ENCODE measurements at places on chromosomes 7 and 10.

- DNase-seq: no peak
Observed at GRCh38 chr7:27048438-27048837, 47.4 kb downstream of the HOXA1 start.

GRCh38 chr7:2798669-2799068 is 45.4 kb downstream of the GNA12 start:
- DNase-seq: no peak

DNA sequence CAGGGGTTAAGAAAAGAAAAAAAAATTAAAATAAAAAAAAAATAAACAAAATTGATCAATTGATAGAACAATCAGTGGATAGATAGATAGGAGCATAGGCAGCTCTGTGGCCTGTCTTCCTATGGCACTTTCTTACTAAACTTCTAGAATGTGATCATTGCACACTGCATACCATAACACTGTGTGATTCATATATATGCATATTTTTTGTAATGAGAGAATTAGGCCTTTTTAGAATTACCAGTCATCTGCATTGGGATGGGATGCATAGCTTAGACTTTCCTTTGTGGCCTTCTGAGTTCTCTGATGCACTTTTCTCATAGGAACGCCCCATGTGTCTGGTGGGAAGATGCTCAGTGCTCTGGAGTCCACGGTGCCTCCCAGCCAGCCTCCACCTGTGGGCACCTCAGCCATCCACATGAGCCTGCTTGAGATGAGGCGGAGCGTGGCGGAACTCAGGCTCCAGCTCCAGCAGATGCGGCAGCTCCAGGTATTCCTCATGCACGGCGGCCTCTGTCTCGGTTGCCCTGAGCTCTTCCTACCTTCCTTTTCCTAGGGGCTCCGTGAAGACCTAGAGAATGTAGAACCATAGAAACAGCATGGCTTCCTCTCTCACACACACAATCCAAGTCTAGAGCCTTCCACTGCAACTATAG is 222.5 kb downstream of the ARHGAP21 start:
- peak; percentile 59 for DNase-seq

- no peak for DNase-seq
Observed at GRCh38 chr10:129043691-129044090, 423.4 kb upstream of the MGMT start.

DNA sequence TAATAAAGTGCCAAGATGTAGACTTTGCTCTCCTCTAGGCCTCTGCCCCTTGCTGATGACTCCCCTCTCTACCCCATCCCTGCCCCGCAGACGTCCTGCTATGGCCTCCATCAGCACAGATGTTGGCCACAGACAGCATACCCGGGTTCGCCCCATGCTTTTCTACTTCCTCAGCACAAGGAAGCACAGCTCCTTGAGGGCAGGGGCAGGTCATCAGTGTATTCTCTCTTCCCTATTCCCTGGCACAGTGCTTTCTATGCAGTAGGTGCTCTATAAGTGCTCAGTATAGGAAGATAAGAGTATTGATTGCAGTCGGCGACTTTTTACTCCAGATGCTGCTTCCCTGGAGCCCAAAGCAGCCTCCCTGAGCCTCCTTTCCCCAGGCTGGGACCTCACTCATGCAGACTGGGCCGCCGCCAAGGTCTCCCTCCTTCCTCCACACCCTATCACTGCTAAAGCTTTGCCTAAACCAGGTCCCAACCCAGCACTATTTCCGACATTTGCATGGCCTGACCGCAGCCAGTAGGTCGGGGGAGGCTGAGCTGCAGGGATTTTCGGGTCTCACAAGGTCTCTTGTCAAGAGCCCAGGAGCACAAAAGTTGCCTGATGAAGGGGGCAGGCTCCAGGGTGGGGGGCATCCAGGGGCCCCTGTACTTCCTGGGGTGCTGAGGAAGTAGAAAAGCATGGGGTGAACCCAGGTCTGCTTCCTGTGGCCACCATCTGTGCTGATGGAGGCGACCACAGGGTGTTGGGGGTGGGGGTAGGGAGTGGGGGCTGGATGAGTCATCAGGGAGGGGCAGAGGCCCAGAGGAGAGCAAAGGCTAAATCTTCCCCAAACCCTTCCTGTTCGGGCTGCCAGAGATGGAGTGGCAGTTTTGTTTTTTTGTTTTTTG is 8.0 kb downstream of the CALHM3 start:
- DNase-seq: peak; percentile 30

DNA sequence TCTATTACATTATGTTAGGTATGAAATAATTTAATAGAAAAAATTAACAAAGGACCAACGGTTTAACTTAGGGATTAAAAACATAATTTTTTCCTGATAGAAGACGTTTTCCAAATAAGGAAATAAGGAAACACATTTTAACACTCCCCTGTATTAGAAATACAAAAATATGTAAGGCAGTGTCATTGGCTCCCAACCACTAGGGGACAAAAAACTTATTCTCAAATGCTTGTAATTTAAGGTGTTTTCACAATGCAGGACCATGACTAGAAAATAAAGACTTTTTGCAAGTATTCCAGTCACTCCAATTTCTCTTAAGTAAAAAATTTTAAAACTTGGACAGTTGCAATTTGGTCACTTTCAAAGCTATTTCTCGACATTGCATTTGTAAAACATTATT is 98.8 kb upstream of the ODAD2 start:
- DNase-seq: no peak

- peak; percentile 62 for DNase-seq
Observed at GRCh38 chr10:128854963-128855362, 612.1 kb upstream of the MGMT start.

DNA sequence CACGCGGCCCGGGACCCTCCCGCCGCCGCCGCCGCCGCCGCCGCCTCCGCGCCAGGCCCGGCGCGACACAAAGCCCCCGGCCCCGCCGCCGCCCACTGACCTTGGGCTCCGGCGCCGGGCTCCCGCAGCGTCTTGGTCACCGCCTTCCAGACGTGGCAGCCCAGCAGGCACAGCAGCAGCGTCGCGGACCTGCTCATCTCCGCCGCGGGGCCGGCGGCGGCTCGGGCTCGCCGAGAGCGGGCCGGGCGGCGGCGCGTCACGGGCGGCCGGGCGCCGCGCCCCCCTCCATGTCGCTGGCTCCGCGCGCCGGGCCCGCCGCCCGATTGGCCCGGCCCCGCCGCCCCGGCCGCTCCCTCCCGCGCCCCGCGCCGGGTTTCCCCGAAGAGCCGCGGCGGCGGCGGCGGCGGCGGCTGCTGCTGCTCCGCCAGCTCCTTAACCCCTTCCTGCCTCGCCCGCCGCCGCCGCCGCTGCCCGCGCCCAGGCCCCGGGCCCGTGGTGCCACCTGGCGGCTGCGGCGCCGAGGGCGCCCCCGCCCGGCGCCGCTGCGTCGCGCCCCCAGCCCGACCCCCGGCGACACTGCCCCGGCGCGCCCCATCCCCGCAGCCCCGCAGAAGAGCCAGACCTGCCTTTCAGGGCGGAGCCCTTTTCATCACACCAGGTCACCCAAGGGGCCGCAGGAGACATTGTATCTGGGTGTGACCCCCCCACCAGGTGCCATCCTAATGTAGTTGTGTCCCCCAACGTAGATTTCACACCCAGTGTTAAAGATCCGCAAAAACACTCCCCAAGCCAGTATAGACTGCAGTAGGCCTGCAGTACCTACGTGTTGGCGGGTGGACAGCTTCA is at the start of gene FAM171A1:
Gene FAM171A1, minus strand, starts transcription at position 434 of the 846 bp plus-strand sequence. Its CDS starts 237 bp downstream, at position 197.
- peak; percentile 69 for DNase-seq

DNA sequence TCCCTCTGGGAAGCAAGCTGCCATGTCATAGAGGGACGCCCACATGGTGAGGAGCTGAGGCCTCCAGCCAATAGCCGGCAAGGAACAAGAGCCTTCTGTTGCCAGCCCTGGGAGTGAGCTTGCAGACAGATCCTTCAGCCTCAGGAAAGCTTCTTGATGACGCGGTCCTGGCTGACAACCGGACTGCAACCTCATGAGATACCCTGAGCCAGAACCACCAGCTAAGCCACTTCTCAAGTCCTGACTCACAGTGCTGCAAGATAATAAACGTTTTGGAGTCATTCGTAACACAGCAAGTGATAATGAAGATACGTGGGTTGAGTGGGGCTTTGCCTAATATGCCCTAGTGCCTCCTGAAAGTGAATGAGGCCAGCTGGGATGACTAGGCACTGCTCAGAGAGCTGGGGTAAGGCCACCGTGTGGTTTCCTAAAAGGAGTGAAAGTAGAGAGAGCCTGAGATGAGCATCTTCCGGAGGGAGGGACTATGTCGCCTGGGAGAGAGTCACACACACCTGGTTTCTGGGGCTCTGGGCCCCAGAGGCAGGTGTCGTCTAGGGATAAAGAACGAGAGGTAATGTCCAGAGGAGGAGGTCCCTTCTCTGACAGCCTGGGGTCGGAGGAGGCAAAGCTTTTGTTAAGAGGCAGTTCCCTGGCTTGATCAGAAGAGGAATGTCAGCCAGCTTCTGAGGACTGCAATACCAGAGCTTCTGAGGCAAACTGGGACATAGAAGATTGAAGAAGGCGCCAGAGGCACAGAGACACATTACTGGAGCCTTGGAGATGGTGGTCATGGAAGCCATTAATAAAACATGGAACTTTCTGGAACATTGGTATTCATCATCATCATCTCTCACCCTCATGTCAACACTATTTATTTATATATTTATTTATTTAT is 53.6 kb downstream of the PYROXD2 start:
- DNase-seq: peak; percentile 96

GRCh38 chr7:97835296-97836138 is 36.7 kb downstream of the ASNS start:
- peak; percentile 51 for DNase-seq

GRCh38 chr10:108250936-108251620 is 1086.6 kb upstream of the SORCS1 start:
- no peak for DNase-seq
